Breast epithelium (tissue), 4 donors: ENCODE measurements at places on chromosomes 6 and 20. TPM values are rescaled to one million over a fixed set of nuclear protein-coding genes. Genes with fewer than 3 reads are reported as not detected.

- H3K27ac ChIP-seq, result no peak overlapping the region
- H3K36me3 ChIP-seq, result no peaks in the 10 kb centered on the region
- H3K4me3 ChIP-seq, result no peak overlapping the region
- H3K27me3 ChIP-seq, result no peaks in the 10 kb centered on the region
Measured at GRCh38 chr6:46103441-46104115, 26.2 kb upstream of the ENPP4 start.

DNA sequence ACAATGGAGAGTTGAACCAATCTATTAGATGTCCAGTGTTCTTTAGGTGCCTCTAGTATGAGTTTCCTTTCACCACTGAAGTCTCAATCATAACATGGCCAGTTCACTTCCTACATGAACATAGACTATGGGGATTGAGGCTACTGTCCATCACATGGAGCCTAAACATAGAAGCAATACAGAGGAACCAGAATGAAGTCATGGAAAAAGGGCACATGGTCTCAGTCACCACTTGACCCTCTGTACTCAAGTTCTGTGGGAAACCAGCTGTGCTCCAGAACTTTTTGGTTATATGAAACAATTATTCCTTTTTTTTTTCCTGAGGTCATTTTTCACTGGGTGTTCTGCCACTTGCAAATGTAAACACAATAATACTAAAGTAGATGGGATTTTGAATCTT lies 762.5 kb downstream of the CBLN4 start:
- DNase-seq, result no peak
- H3K4me1 ChIP-seq, result no peaks in the 10 kb centered on the region
- H3K27me3 ChIP-seq, result no peaks in the 10 kb centered on the region
- H3K36me3 ChIP-seq, result no peaks in the 10 kb centered on the region

DNA sequence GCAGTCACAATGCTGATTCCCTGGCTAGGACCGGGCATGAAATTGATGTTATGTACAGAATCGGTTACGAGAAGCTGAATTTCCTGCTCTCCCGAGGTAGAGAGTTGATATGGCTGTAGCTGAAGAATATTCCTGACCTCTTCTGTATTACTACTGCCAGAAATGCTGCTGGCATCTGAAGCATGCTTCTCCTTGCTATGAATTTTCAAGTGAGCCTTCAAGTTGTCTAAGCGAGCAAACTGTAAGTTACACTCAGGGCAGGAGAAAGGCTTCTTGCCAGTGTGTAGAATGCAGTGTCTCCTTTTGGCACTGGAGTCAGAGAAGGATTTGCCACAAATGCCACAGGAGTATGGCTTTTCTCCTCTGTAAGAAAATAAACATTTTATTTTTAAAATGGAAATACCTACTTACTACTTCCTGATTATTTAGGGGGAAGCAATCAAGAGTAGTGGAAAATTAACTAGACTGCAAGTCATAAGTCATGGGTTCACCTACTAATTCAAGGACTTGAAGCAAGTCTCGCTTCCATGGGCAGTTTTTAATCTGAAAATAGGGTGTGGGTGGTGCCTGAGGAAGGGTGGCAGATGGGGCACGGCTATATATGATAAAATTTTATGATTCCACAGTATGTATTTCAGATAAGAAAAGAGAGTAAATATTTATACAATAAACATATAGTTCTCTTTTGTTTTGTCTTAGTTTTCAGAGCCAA lies 10.8 kb upstream of the MICAL1 start:
- no peak overlapping the region for H3K27ac ChIP-seq
- DNase-seq, result no peak
- no peaks in the 10 kb centered on the region for H3K36me3 ChIP-seq
- no peaks in the 10 kb centered on the region for H3K4me1 ChIP-seq
- H3K4me3 ChIP-seq, result no peak overlapping the region
- no peaks in the 10 kb centered on the region for H3K27me3 ChIP-seq

DNA sequence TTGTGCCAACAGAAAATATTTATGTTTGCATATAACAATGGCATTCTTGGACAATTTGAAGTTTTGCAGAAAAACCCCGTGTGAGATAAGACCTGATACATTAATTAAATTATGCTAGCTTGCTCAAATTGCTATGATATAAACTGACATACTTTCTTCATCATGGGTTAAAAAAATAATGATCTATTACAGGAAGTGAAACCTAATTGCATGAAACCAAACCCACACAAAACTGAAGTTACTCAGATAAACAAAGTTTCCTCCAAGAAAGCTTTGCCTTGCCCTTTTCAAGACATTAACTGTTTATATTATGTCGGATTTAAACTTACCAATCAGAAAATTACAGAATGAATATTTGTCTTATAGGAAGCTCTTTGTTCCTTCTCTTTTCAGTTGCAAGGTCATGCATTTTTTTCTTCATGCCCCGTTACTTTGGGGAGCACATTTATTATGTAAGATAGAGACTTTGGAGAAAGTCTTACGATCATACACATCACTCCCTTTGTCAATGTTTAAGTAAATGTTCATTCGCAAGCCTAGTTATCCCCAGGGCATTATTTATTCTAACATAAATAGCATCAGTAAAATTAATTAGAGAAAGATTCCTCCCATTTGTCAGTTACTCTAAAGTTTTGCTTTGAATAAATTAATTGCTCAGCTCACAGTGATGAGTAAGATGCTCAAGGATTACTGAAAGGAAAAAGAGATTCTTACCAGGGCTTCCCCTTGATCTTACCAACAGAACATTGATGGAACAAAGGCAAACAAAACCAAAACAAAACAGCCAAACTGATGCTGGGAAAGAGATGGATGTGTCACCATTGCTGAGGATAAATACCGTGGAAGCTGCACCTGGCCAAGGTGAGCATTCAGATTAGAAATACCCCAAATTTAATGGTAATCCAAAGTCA lies 14.8 kb upstream of the TMEM244 start:
- DNase-seq, result no peak
- no peaks in the 10 kb centered on the region for H3K36me3 ChIP-seq
- no peaks in the 10 kb centered on the region for H3K27me3 ChIP-seq
- no peak overlapping the region for H3K27ac ChIP-seq
- no peak overlapping the region for H3K4me3 ChIP-seq

GRCh38 chr6:111113336-111114086 lies 26.2 kb downstream of the SLC16A10 start:
- no peaks in the 10 kb centered on the region for H3K36me3 ChIP-seq
- no peak overlapping the region for H3K4me3 ChIP-seq
- no peaks in the 10 kb centered on the region for H3K4me1 ChIP-seq
- no peak for DNase-seq
- no peak overlapping the region for H3K27ac ChIP-seq
- H3K27me3 ChIP-seq, result no peaks in the 10 kb centered on the region

- H3K4me1 ChIP-seq, result no peaks in the 10 kb centered on the region
- no peaks in the 10 kb centered on the region for H3K27me3 ChIP-seq
- H3K4me3 ChIP-seq, result no peak overlapping the region
- DNase-seq, result peak; percentile 46
- H3K27ac ChIP-seq, result peak overlapping the region; percentile 40
Measured at GRCh38 chr20:1900321-1900801, 5.2 kb downstream of the SIRPA start.

DNA sequence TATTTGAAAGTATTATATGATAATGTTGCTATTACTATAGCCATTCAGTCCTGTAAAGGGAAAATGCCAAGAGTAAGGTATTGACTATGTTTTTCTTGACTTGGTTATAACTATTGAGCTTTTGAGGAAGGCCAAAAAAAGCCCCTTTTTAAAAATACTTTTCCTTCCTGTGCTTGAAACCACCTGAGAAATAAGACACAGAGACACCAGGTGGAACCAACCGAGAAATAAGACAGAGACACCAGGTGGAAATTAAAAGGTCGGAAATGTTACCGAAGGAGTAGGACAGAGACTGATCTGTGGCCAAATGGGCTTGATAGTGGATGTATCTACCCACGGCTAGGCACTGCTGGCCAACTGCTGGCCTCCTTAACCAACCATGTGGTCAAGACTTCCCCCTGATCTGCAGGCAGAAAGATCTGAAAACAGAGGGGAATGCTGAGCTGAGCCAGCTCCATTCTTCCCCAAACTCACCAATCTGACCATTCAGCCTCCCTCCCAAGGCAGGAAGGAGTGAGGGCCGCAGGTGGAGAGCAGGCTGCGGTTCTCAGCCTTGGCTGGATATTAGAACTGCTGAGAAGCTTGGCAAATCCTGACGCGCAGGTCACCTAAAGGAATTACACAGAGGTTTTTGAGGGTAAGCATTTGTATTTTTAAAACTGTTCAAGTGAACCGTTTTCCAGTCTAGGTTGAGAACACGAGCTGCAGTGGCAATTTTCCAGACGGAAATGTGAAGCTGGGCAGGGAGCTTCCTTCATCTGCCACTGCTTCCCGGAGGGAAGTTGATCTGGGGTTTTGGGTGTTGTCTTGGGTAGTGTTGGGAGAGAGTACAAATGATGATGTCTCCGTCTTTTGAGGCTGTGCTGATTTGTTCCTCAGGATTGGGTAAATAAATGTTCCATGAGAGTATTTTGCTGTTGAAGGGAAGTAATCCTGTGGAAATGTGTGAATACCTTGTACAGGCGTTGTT lies 121.7 kb upstream of the EXOC2 start:
- no peaks in the 10 kb centered on the region for H3K4me1 ChIP-seq
- no peaks in the 10 kb centered on the region for H3K36me3 ChIP-seq
- H3K4me3 ChIP-seq, result no peak overlapping the region
- no peak for DNase-seq
- H3K27me3 ChIP-seq, result no peaks in the 10 kb centered on the region

GRCh38 chr6:70423189-70424134 lies 10.2 kb downstream of the FAM135A start:
- DNase-seq, result no peak
- H3K4me3 ChIP-seq, result no peak overlapping the region
- no peaks in the 10 kb centered on the region for H3K27me3 ChIP-seq
- H3K4me1 ChIP-seq, result no peaks in the 10 kb centered on the region

DNA sequence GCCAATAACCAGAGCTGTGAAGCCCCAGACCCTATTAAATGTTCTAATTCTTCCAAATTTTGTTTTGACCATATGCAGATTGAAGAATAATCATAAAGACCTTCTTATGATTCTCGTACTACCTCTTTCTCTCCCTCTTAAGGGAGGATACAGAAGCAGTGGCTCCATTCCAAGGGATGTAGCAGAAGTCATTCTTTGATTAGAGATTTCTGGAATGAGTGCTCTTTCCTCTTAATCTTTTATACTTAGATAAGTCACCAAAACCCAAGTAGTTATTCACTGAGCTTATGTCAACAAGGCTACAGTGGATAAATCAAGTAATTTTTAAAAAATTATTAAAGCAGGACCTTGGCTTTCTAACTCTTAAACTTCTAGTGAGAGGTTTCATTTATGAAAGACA lies 266.0 kb upstream of the STXBP5 start:
- H3K36me3 ChIP-seq, result no peaks in the 10 kb centered on the region
- no peak for DNase-seq
- H3K4me1 ChIP-seq, result no peaks in the 10 kb centered on the region
- H3K27me3 ChIP-seq, result no peaks in the 10 kb centered on the region
- no peak overlapping the region for H3K27ac ChIP-seq

DNA sequence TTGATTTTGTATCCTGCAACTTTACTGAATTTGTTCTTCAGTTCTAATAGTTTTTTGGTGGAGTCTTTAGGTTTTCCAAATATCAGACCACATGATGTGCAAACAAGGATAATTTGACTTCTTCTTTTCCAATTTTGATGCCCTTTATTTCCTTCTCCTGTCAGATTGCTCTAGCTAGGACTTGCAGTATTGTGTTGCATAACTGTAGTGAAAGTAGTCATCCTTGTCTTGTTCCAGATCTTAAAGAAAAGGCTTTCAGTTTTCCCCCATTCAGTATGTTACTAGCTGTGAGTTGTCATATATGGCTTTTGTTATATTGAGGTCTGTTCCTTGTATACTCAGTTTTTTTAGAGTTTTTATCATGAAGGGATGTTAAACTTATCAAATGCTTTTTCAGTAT lies 4.6 kb downstream of the MICB start:
- H3K4me3 ChIP-seq, result no peak overlapping the region
- H3K36me3 ChIP-seq, result no peaks in the 10 kb centered on the region
- no peak overlapping the region for H3K27ac ChIP-seq
- DNase-seq, result no peak
- H3K4me1 ChIP-seq, result no peaks in the 10 kb centered on the region

DNA sequence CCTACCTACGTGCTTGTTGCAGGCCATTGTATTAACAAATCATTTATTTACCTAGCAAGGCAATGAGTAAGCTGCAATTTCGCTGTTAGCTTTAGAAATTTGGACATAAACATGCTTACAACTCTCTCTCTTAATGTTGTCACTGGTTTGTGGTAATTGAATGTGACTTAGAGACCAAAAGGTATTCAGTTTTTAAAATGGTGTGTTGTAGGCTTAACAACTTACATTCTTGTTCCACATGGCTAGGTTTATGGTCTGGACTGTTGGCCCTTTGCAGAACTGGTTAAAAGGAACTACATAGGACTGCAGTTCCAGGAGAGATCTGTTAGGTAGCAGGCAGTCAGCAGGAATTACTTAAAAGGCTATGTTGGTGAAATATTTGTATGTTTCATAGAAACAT lies 10.3 kb upstream of the CTAGE9 start:
- no peaks in the 10 kb centered on the region for H3K27me3 ChIP-seq
- no peak for DNase-seq
- no peak overlapping the region for H3K27ac ChIP-seq

GRCh38 chr6:25404091-25404490 lies 124.9 kb downstream of the CARMIL1 start:
- no peaks in the 10 kb centered on the region for H3K27me3 ChIP-seq
- no peak overlapping the region for H3K4me3 ChIP-seq
- no peak overlapping the region for H3K27ac ChIP-seq
- DNase-seq, result no peak

DNA sequence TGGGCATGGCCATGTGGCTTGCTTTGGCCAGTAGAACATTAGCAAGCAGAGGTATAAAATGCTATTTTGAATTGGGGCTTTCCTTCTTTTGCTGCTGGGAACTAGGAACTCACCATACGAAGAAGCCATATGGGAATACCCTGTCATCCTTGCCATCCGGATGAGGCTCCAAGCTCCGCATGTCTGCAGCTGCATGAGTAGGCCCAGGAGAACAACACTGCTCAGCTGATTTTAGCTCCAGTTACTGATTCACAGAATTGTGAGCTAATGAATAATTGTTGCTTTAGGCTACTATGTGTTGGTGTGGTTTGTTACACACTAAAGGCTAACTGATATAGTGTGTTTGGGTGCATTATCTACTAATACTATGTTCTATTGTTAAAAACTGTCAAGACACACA lies 2.7 kb upstream of the PLCB4 start:
- H3K4me1 ChIP-seq, result no peaks in the 10 kb centered on the region
- H3K27me3 ChIP-seq, result no peaks in the 10 kb centered on the region
- H3K4me3 ChIP-seq, result no peak overlapping the region
- H3K27ac ChIP-seq, result no peak overlapping the region

DNA sequence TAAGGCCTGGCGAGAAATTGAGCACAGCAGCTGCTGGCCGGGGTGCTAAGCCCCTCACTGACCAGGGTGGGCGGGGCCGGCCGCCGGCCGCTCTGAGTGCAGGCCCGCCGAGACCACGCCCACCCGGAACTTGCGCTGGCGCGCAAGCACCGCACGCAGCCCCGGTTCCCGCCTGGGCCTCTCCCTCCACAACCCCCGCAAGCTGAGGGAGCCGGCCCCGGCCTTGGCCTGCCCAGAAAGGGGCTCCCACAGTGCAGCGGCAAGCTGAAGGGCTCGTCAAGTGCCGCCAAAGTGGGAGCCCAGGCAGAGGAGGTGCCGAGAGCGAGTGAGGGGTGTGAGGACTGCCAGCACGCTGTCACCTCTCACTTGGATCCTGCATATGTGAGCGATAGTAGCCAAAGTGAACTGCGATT lies 251.2 kb downstream of the GJA1 start:
- no peak for DNase-seq
- H3K27me3 ChIP-seq, result no peaks in the 10 kb centered on the region
- H3K4me1 ChIP-seq, result no peaks in the 10 kb centered on the region
- no peak overlapping the region for H3K27ac ChIP-seq
- no peak overlapping the region for H3K4me3 ChIP-seq
- H3K36me3 ChIP-seq, result no peaks in the 10 kb centered on the region

The MUC21 gene
- total RNA-seq, result not detected

The RCAN2 gene
- 14.9 TPM for total RNA-seq

The LAMA4 gene
- 129 TPM for total RNA-seq

The NCR2 gene
- total RNA-seq, result not detected

The MOCS1 gene
- total RNA-seq, result 78.9 TPM

The CCM2L gene
- 9.2 TPM for total RNA-seq
